ENCODE measurements at places on chromosomes 5 and 9.

GRCh38 chr9:27471366-27471765, 52.7 kb upstream of the IFNK start:
- no peak for DNase-seq

GRCh38 chr5:100780376-100780870, 122.7 kb downstream of the ST8SIA4 start:
- DNase-seq: no peak

- no peak for DNase-seq
These were observed 232.7 kb downstream of the EFNA5 start for GRCh38 chr5:107437986-107438510.

- DNase-seq: peak; percentile 90
These were observed 8.6 kb upstream of the MUSK start for GRCh38 chr9:110659891-110660541.

Data from EH (cell line).